Posterior vena cava (tissue), 2 donors: ENCODE measurements at places on chromosomes 11 and 22.
A peak's percentile ranks its signal among the peaks of the same experiment; 100 is the strongest.

GRCh38 chr22:19639610-19640135 lies 74.6 kb upstream of the SEPTIN5 start:
- DNase-seq = no peak

- DNase-seq = peak; percentile 61
These were observed 35.9 kb downstream of the ST3GAL4 start for GRCh38 chr11:126391286-126391954.

- no peak for DNase-seq
These were observed 19.6 kb downstream of the ENTHD1 start for GRCh38 chr22:39873965-39874364.

- DNase-seq = no peak
These were observed 76.0 kb upstream of the MTMR2 start for GRCh38 chr11:95999711-96000406.

- no peak for DNase-seq
These were observed 378.1 kb downstream of the LARGE1 start for GRCh38 chr22:33542153-33542552.

DNA sequence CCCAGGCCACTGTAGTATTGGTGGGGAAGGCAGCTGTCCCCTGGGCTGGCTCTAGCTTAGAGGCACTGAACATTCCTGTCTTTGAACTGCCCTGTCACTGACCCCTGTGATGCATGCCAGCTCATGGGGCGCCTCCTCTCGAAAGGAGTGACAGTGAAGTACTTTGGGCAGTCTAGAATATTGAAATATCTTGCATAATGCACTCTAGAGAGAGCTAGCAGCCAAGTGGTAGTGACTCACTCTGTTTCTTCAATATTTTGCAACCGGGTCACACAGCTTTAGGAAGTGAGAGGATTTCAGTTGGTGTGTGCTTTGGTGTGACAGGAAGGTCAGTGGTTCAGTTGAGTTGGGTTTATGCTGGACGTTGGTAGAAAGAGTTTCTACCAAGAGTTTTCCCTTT lies 35.5 kb upstream of the ST14 start:
- DNase-seq = peak; percentile 94

GRCh38 chr11:35246745-35247144 lies 107.8 kb downstream of the CD44 start:
- no peak for DNase-seq

DNA sequence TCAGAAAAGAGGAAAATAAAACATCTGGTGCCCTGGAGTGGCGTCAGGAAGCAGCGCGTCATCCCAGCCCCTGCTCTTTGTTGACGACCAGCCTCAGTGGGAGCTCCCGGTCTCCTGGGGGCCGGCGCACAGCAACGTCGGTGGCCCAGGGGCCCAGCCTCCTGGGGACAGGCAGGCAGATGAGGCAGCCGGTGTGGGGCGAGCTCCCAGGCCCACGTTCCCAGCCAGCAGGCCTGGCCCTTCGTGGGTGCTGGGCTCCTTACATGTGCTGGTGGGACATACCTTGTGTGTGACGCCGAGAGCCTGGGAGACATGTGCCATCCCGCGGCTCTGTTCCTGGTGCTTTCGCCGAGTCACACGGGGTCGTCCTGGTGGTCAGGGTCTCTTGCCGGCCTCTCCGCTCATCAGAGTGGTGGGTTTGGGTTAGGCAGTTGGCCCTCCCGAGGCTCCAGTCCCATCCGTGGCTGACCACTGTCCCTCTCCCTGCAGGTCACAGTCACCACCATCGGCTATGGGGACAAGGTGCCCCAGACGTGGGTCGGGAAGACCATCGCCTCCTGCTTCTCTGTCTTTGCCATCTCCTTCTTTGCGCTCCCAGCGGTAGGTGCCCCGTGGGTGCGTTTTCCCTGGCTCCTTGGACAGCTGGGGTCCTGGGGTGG lies 116.7 kb downstream of the KCNQ1OT1 start:
- peak; percentile 68 for DNase-seq

DNA sequence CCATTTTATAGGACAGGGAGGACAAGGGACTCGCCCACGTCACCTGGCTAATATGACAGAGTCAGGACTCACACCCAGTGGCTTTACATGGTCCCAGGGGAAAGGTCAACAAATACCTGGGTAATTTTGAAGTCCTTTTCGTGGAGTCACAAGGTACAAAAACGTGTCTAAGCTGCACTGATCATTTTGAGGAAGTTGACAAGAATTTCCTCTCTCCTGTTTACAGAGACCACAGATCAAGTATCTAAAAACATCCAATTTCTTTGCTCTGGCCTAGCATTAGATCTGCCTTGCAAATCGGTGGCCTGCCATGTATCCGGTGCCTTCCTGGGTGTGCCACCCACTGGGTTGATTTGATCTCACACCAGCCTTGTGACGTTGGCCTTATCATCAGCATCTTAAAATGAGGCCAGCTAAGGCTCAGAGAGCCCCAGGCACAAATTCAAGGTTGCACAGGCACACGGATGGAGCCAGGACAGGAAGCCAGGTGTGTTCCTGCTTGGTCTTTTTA lies 17.6 kb downstream of the GDPD5 start:
- DNase-seq = no peak

GRCh38 chr22:45627489-45628233 lies 44.0 kb upstream of the ATXN10 start:
- no peak for DNase-seq

- no peak for DNase-seq
These were observed 1768.6 kb downstream of the LRRC4C start for GRCh38 chr11:39690856-39691255.

- DNase-seq = no peak
These were observed 33.4 kb downstream of the AMBRA1 start for GRCh38 chr11:46560300-46560991.

GRCh38 chr22:31647523-31648320 lies 14.3 kb downstream of the PISD start:
- DNase-seq = no peak

GRCh38 chr22:35917651-35918050 lies 111.0 kb downstream of the RBFOX2 start:
- no peak for DNase-seq

DNA sequence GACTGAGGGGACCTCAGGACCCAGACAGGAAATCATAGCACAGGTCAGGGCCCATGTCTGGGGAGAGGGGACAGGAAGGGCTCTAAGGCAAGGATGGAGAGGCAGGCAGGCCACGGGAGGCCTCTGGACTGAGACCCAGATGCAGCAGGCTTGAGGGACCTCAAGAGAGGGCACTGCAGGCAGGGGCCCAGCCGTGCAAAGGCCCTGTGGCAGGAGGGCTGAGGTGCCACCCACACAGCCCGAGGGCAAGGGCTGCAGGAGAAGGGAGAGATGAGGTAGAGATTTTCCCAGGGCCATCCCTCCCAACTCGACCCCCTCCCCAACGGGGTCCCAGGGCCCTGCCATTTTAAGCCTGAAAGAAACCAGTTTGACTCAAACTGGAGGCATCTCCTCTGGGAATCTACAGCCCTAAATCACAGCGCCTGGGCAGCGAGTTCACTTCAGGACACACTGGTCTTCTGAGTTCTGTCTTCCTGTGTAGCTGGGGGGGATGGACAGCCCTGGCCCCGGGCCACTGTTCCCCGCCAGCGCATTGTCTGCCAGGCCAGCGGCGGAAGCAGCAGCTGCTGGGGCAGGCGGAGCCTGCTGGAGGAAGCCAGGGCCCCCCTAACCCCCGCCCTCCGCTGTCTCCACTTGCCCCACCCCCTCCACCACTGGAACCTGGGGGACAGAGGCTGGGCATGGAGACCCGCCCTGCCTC lies 20.3 kb upstream of the WNT7B start:
- peak; percentile 98 for DNase-seq

DNA sequence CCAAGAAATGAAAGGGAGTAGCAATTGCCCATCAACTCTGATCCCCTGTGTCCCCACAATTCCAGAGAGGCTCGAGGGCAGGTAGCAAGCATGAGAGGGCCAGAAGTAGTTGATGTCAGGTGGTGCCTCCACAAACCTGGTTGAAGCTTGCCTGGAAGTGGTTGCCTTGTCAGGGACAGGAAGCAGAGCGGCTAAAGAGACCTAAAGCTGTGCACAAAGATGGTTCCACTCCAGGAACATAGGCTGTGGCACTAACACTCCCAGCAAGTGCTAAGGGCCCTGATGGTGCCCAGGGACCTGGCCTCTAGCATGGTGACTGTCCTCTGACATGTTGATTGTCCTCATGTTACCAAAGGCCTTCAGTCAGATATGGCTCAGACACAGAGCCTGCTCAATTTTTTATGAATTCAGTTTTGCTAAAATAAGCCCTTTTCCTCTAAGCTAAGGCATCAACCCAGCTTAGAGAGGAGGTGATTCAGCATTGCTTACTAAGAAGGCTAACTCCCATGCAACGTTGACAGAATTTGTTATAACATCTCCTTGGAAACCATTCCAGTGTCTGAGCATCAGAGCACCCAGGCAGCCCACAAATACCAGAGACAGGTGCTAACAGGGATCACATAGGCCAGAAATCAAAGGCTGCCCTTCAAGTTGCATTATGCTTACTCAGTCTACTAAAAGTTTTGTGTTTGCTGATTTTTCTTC lies 196.3 kb upstream of the ARHGAP20 start:
- DNase-seq = no peak

GRCh38 chr22:23565915-23566704 lies 14.0 kb downstream of the IGLL1 start:
- peak; percentile 75 for DNase-seq

DNA sequence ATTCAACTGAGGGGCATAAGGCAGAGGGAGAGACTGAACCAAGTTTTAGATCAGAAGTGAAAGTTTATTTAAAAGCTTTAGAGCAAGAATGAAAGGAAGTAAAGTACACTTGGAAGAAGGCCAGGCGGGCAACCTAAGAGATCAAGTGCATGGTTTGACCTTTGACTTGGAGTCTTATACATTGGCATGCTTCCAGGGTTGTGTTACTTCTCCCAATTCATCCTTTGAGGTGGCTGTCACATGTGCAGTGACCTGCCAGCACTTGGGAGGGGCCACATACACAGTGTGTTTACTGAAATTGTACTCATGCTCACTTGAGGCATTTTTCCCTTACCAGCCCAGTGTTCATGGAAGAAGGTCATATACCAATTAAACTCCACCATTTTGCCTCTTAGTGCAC lies 30.4 kb downstream of the CYP2R1 start:
- DNase-seq = no peak

DNA sequence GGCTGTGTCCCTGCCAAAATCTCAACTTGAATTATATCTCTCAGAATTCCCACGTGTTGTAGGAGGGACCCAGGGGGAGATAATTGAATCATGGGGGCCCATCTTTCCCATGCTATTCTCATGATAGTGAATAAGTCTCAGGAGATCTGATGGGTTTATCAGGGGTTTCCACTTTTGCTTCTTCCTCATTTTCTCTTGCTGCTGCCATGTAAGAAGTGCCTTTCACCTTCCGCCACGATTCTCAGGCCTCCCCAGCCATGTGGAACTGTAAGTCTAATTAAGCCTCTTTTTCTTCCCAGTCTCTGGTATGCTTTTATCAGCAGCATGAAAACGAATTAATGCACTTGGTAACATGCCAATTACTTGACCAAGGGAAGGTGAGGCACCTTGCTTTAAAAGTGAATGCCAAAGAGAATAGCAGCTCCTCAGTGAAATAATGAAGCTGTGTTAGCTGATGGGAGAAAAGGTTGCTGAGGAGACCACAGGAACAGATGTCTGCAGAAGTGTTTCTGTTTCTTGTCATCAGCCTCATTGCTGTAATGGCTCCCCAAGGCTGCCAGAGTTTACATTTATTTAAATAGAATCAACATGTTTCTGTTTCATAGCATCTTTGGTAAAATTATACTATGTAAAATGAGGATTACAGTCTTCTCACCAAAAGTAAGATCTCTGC lies 89.0 kb upstream of the CD44 start:
- no peak for DNase-seq

DNA sequence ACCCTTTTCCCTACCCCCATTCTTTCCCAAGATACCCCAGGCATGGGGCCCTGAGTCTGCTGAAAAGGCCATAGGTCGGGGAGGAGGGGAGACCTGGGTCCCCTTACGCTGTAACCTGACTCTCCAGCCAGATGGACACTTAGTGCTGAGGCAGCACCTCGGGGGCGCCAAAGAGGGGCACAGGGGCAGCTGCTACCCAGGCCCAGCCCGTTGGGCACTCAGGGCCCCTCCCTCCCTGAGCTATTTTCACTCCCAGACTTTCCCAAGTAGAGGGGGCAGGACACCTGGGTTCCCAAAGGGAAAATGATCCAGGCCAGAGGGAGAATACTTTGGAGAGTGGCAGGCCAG lies 933 bp downstream of the ACTN3 start:
- DNase-seq = no peak
